Breast epithelium (tissue), 4 donors: ENCODE measurements at places on chromosomes 12 and 14.

GRCh38 chr12:112303004-112303403 is 79.2 kb downstream of the HECTD4 start:
- H3K4me1 ChIP-seq = no peaks in the 10 kb centered on the region
- H3K27me3 ChIP-seq = no peaks in the 10 kb centered on the region
- no peak for DNase-seq
- H3K4me3 ChIP-seq = no peak overlapping the region
- H3K36me3 ChIP-seq = no peaks in the 10 kb centered on the region

- no peaks in the 10 kb centered on the region for H3K27me3 ChIP-seq
- no peak for DNase-seq
- no peaks in the 10 kb centered on the region for H3K4me1 ChIP-seq
- no peaks in the 10 kb centered on the region for H3K36me3 ChIP-seq
Observed at GRCh38 chr12:67659292-67659691, 10.7 kb downstream of the DYRK2 start.

DNA sequence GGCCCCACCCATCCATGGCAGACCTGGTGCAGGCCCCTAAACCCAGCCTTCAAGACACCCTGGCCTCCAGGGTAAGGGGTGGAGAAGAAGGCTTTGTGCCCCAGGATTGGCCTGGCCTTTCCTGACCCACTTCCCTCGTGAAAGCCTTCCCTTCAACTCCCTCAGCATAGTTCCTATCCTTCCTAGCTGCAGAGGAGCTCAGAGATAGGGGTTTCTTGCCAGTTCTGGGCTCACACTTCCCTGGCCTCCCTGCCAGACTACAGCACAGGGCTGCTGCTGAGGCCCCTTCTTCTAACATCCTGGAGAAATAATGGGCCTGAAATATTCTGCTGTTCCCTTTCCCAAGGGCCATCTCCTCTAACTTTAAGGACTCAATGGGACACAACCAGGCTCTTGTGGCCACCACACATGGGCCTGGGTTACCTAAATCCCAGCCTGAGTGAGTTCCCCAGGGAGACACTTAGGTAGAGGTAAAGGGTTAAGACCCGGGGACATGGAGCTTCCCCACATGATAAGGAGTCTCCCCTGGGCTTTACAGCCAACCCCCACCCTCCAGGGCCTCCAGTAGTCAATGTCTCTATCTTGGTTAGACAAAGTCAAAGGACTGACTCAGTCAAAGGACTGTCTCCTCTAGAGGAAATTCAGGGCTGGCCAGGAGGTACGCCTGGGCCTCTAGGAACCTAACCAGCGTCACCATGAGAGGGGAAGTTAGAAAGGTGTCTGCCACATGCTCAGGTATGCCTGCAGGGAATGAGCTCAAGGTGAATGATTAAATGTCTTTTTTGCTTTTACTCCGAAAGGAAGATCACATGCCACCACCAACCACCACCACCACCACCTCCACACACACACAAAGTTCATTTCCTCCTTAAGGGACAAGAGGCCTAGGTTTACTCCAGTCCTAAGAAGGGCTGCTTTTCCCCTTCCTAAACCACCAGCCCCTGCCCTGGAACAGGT is 7.1 kb downstream of the ZFP36L1 start:
- H3K27me3 ChIP-seq = no peaks in the 10 kb centered on the region
- DNase-seq = no peak
- no peak overlapping the region for H3K4me3 ChIP-seq
- H3K36me3 ChIP-seq = peaks cover 10% of the 10 kb centered on the region
- H3K4me1 ChIP-seq = peaks cover 3% of the 10 kb centered on the region
- peak overlapping the region; percentile 98 for H3K27ac ChIP-seq

DNA sequence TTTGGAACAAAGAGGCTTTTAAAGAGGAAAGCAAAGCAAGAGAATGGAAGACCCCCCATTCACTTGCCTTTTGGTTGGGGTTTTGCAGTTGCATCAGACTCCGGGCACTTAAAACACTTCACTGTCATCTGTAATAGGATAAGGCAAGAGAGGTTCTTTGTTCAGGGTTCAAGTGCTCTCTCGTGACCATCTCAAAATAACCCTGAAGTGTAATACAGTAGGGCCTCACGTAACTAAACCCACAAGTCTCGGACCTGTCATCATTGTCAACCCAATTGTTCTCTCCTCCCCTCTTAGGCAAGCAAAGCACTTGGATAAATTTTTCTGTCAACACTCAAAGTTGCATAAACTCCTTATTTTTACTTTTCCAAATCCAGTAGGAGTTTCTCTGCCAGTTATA is 26.9 kb upstream of the MYBPC1 start:
- no peaks in the 10 kb centered on the region for H3K4me1 ChIP-seq
- no peak overlapping the region for H3K4me3 ChIP-seq
- H3K36me3 ChIP-seq = no peaks in the 10 kb centered on the region
- no peak overlapping the region for H3K27ac ChIP-seq

- H3K4me1 ChIP-seq = no peaks in the 10 kb centered on the region
- no peak overlapping the region for H3K27ac ChIP-seq
- DNase-seq = no peak
Observed at GRCh38 chr14:50233166-50233950, 2.0 kb upstream of the SOS2 start.

DNA sequence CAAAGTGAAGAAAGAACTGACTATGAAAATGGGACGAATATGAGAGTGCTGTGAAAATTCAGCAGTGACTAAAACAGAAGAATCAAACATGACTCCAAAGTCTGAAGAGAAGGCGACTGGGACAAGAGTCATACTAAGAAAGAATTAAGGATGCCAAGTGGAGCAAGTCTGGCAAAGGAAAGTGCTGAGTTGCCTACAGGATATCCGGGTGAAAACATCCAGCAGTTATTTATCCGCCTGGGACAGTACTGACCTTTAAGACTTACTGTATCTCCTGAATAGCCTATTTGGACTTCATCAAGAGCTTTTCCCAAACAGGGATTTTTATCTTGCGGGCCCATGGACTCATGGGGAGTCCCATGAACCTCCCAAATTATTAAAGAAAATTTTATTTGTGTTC is 41.1 kb downstream of the KICS2 start:
- peak overlapping the region; percentile 65 for H3K27ac ChIP-seq
- DNase-seq = no peak
- H3K4me1 ChIP-seq = no peaks in the 10 kb centered on the region
- no peak overlapping the region for H3K4me3 ChIP-seq
- no peaks in the 10 kb centered on the region for H3K27me3 ChIP-seq
- no peaks in the 10 kb centered on the region for H3K36me3 ChIP-seq

DNA sequence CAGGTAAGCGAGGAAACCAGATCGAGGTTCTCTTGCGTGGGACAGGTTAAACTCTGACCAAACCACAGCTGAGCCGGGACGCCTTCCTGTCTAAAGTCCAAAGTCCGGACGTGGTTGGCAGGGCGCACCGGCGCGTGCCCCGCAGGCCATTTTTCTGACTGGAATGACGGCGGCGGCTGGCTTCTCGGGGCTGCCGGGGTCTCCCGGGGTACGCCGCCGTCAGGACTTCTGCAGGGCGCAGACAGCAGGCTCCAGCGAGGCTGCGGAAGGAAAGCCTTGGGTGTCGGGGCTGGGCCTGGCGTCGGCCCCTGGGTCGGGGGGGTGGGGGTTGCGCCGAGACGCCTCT is 32.8 kb downstream of the MIA2 start:
- no peaks in the 10 kb centered on the region for H3K36me3 ChIP-seq
- no peaks in the 10 kb centered on the region for H3K27me3 ChIP-seq
- H3K27ac ChIP-seq = peak overlapping the region; percentile 98
- DNase-seq = peak; percentile 67

DNA sequence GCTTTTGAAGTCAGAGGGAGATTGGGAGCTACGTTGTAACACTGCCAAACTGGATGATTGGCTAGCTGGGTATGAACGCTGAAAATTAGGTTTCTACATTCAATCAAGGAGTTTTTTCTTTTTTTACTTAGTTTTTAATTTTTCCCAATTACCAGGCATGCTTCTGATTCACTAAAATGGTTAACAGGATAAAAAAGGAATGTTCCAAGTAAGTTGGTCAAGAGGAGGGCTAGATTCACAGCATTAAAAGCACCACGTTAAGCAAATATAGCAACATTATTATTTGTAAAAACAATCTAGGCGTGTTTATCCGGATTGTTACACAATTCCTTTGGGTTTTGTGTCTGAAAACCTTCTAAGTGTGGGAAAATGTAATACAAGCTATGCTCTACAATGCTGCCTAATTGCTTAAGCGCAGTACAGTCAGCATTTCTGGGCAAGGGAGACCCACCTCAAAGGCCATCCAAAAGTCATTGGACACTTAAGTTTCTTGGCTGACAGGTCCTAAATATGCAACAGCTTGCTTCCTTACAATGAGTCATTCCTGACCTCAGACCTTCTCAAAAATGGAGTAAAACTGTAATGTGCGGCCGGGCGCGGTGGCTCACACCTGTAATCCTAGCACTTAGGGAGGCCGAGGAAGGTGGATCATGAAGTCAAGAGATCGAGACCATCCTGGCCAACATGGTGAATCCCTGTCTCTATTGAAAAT is 1.2 kb downstream of the RPLP0 start:
- DNase-seq = no peak
- peaks cover 4% of the 10 kb centered on the region for H3K36me3 ChIP-seq
- no peaks in the 10 kb centered on the region for H3K27me3 ChIP-seq
- H3K4me1 ChIP-seq = peaks cover 17% of the 10 kb centered on the region
- H3K4me3 ChIP-seq = peak overlapping the region; percentile 84

DNA sequence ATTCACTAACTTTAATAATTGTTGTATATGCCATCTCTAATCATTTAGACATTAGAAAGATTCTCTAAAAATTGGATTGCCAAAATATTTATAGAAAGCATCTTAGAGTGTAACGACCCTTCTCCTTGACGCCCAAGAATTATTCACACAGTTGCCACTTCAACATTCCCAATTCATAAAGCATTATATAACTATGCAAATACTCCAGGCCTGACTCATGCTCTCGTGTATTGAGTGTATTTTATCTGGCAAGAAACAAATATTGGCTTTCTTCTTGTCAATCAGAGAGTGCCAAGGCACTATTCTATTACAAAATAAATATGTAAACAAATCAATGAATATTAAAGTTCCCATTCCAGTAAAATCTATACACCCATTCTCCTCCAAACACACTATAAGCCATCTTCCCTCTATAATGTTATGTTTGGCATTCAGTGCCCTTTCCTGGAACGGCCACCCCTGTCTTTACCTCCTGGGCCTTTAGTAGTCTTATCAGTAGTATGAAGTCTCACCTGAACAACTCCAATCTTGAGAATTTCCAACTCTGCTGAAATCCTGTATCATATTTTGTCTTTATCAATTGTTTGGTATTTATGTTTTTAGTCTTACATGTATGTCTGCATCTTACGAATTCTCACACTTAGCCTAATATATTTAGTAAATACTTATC is 182.6 kb downstream of the PIK3C2G start:
- H3K4me3 ChIP-seq = no peak overlapping the region
- DNase-seq = no peak
- H3K27me3 ChIP-seq = no peaks in the 10 kb centered on the region
- no peak overlapping the region for H3K27ac ChIP-seq

- H3K36me3 ChIP-seq = no peaks in the 10 kb centered on the region
- peak overlapping the region; percentile 3 for H3K4me3 ChIP-seq
- peaks cover 11% of the 10 kb centered on the region for H3K4me1 ChIP-seq
- DNase-seq = peak; percentile 79
- H3K27ac ChIP-seq = peak overlapping the region; percentile 87
Observed at GRCh38 chr14:76953311-76953945, 75.1 kb downstream of the IRF2BPL start.

DNA sequence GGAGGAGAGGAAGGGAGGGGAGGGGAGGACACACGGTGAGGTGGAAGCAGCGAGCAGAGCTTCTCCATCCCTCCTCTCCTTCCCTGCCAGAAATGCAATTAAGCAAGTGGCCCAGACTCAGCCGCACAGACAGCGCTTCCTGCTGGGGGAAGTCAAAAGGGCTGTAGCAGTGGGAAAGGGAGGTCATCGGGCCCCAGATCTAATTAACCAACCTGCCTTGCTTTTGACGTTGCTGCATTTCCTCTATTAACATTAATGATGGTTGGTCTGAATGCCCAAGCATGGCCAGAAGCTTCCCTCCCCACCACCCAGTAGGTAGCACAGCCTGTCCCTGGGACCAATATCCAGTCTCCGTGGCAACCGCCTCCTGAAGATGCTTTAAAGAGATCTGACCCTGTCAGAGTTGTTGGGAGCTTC is 4.6 kb upstream of the NGB start:
- H3K27ac ChIP-seq = no peak overlapping the region
- no peak for DNase-seq
- no peaks in the 10 kb centered on the region for H3K4me1 ChIP-seq
- H3K27me3 ChIP-seq = peaks cover 21% of the 10 kb centered on the region

- H3K4me1 ChIP-seq = no peaks in the 10 kb centered on the region
- H3K4me3 ChIP-seq = no peak overlapping the region
- no peaks in the 10 kb centered on the region for H3K27me3 ChIP-seq
Observed at GRCh38 chr12:107355612-107356011, 262.3 kb upstream of the CRY1 start.

GRCh38 chr14:80678436-80678835 is 263.1 kb downstream of the CEP128 start:
- no peaks in the 10 kb centered on the region for H3K36me3 ChIP-seq
- DNase-seq = no peak
- no peaks in the 10 kb centered on the region for H3K4me1 ChIP-seq
- H3K4me3 ChIP-seq = no peak overlapping the region
- H3K27me3 ChIP-seq = no peaks in the 10 kb centered on the region
- no peak overlapping the region for H3K27ac ChIP-seq

- H3K36me3 ChIP-seq = no peaks in the 10 kb centered on the region
- no peak for DNase-seq
- no peaks in the 10 kb centered on the region for H3K4me1 ChIP-seq
Observed at GRCh38 chr12:2255311-2255710, 202.5 kb downstream of the CACNA1C start.

DNA sequence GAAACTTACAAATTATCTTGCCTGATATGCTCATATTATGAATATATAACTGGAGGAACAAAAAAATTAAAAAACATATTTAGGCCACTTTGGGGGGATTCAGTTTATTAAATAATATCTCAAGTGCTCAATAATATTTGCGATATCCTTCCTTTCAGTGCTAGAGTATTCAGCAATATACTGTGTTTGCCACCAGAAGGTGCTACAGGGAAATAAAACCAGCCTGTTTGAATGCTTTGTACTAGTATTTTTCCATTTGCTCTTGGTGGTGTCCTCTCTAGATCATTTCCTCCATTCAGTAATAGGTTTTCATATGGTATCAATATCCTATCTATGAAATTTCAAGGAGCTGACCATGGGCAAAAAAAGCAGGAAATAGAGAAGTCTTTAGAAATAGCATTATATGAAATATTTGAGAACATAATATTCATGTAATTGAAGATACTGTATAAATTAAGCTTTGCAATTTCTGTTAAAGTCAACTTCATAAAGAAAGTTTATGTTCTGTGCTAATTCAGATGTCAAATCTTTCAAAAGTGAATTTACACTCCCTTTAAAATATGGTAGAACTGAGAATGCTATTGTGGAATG is 106.2 kb upstream of the NAV3 start:
- DNase-seq = no peak
- H3K4me3 ChIP-seq = no peak overlapping the region
- no peaks in the 10 kb centered on the region for H3K36me3 ChIP-seq
- H3K27ac ChIP-seq = no peak overlapping the region
- H3K27me3 ChIP-seq = no peaks in the 10 kb centered on the region

- H3K27me3 ChIP-seq = no peaks in the 10 kb centered on the region
- no peak for DNase-seq
- no peaks in the 10 kb centered on the region for H3K36me3 ChIP-seq
- H3K4me3 ChIP-seq = no peak overlapping the region
- no peaks in the 10 kb centered on the region for H3K4me1 ChIP-seq
Observed at GRCh38 chr14:74507085-74507484, 13.5 kb downstream of the ISCA2 start.
